ENCODE measurements at places on chromosomes 11 and 22.
A peak's percentile ranks its signal among the peaks of the same experiment; 100 is the strongest.

- no peak overlapping the region for H3K4me3 ChIP-seq
- H3K4me1 ChIP-seq: no peaks in the 10 kb centered on the region
- no peak overlapping the region for H3K27ac ChIP-seq
- H3K27me3 ChIP-seq: peaks cover 13% of the 10 kb centered on the region
Observed at GRCh38 chr11:75024764-75025211, 36.1 kb downstream of the NEU3 start.

DNA sequence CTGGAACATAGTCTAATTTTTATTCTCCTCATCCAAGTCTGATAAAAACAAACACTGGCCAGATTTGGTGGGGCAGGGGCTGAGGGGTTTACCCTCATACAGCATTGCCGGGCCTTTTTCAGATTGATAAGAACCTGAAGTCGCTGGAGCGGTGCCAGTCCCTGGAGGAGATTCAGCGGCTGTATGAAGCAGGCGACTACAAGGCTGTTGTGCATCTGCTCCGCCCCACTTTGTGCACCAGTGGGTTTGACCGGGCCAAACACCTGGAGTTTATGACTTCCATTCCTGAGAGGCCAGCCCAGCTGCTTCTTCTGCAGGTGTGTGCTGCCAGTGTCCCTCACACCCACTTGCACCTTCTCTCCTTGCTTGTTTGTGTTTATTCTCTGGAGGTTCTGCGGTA, 55.8 kb downstream of the CABIN1 start:
- no peaks in the 10 kb centered on the region for H3K4me1 ChIP-seq
- no peak overlapping the region for H3K4me3 ChIP-seq
- no peak for DNase-seq
- no peaks in the 10 kb centered on the region for H3K27me3 ChIP-seq
- H3K27ac ChIP-seq: no peak overlapping the region
- H3K36me3 ChIP-seq: peaks cover 71% of the 10 kb centered on the region

DNA sequence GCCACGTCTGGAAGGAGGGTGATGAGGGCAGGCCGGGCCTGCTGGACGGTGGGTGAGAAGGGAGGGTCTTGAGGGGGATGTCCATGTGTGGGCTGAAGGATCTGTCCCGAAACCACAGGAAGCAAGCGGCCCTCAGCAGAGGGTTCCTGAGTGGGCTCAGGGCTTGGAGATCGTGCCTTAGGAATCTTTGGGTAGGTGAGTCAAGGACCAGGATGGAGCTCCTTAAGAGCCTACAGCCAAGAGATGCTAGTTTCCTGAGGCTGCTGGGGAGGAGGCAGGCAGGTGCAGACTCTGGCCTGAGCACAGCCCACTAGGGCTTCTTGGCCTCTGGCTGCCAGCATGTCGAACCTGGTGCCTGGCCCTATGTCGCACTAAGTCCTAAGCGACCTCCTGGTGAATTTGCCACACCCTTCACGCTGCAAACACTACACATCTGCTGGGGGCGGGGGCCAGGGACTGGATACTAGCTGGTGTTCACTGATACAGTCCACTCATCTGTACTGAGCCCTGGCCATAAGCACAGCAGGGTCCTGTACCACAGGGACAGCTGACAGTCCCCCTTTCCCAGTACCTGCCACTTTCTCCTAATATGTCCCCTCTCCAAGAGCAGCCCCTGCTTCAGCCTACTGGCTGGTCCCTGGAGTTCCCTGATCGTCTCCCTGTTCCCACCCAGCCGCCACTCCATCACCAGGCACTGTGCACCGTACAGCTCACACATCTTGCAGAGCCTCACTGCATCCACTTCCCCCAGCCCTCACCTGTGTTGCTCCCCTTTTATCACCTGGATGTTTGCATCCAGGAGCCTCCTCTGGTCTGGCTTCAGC, 19.5 kb downstream of the GNAZ start:
- H3K4me3 ChIP-seq: no peak overlapping the region
- no peak for DNase-seq
- H3K27me3 ChIP-seq: no peaks in the 10 kb centered on the region
- no peaks in the 10 kb centered on the region for H3K36me3 ChIP-seq

GRCh38 chr22:22748297-22748743, 103.9 kb downstream of the GGTLC2 start:
- H3K36me3 ChIP-seq: peaks cover 2% of the 10 kb centered on the region
- H3K27ac ChIP-seq: no peak overlapping the region
- DNase-seq: peak; percentile 71
- H3K27me3 ChIP-seq: peaks cover 11% of the 10 kb centered on the region
- H3K4me1 ChIP-seq: peaks cover 16% of the 10 kb centered on the region

GRCh38 chr22:27986937-27987336, 67.9 kb upstream of the PITPNB start:
- no peak for DNase-seq
- no peaks in the 10 kb centered on the region for H3K36me3 ChIP-seq
- H3K27ac ChIP-seq: no peak overlapping the region

DNA sequence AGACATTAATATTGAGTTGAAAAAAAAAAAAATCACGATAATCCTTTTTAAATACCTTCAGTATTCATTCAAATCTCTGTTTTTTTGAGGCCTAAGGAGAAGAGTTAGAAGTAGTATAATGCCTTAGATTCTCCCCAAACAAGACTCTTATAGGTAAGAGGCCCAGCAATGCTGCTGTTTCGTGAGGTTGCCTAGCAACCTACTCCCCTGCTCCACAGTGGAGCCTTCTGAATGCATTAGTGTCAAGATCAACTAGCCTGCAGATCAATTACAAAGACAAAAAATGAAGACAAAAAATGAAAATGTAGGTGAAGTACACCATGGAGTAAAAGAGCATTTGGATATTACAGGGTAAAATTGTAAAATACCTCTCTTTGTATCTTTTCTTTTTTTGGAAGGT, 229.8 kb upstream of the LUZP2 start:
- no peaks in the 10 kb centered on the region for H3K36me3 ChIP-seq
- no peak overlapping the region for H3K27ac ChIP-seq
- H3K4me1 ChIP-seq: no peaks in the 10 kb centered on the region
- no peak overlapping the region for H3K4me3 ChIP-seq

DNA sequence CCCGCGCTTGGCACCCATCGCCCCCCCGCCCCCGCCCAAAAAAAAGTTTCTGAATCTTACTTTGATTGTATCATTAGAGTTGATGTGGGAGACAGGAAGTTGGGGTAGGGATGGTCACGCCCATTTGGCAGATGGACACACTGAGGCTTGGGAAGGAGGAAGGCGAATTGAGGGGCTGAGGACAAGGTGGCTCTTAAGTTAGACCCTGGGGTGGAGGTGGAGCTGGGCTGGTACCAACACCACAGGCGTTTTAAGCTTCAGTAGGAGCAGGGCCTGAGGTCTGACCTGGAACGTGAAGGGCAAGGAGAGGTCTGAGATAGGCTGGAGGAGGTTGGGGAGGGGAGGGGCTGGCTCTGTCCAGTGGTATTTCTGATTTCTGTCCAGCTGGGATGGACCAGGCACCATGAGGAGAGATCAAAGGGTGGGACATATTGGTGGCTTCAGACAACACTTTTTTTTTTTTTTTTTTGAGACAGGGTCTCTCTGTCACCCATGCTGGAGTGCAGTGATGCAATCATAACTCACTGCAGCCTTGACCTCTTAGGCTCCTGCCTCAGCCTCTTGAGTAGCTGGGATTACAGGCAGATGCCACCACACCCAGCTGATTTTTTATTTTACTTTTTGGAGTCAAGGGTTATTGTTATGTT, 799 bp upstream of the CDC42BPG start:
- DNase-seq: no peak

DNA sequence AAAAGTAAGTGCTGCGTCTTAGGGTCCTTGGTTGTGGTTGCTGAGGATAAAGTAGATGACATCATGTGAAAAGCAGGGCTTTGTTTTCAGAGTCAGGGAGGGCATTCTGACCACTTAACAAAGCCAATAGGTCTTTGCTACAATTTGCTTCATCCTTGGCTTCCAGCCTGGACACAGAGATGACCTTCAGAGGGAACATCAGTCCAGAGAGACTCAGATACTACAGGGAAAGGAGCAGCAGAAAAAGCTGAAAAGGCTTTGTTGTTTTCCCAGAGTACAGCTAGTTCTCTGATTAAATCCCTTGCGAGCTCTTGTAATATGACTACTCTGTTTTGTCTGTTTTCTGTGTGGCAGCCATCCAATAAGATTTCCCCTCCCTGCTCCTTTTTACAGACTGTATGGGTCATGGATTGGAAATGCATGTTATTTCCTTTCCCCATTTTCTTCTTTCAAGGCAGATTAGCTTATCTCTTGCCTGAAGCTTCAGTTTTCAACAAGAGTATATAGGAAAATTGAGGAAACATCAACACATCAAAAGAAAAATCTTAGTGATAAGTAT, 31.9 kb downstream of the ATG13 start:
- peak; percentile 53 for DNase-seq
- peaks cover 83% of the 10 kb centered on the region for H3K36me3 ChIP-seq
- H3K27me3 ChIP-seq: no peaks in the 10 kb centered on the region
- peaks cover 7% of the 10 kb centered on the region for H3K4me1 ChIP-seq
- H3K27ac ChIP-seq: peak overlapping the region; percentile 75

DNA sequence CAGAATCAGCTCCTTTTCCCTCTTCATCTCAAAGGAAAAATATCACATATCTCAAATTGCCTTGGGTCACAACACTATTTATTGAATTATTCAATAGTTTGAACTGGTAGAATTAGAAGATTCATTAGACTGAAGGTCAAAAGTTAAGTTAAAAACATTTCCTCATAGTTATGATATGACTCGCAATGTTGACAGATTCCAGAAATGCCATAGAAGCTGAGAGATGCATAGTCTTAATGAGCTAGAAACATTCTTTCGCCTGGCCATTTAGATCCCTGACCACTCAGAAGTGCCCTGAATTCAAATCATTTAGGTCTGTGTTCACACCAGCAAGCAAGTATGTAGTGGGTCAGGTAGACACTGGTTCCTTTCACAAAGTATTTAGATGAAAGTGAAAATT, 44.4 kb downstream of the FAT3 start:
- H3K4me3 ChIP-seq: no peak overlapping the region
- DNase-seq: peak; percentile 28
- peak overlapping the region; percentile 69 for H3K27ac ChIP-seq
- peaks cover 28% of the 10 kb centered on the region for H3K4me1 ChIP-seq
- no peaks in the 10 kb centered on the region for H3K36me3 ChIP-seq

GRCh38 chr11:120950880-120951279, 73.0 kb upstream of the TBCEL start:
- peaks cover 6% of the 10 kb centered on the region for H3K4me1 ChIP-seq
- H3K36me3 ChIP-seq: no peaks in the 10 kb centered on the region
- H3K4me3 ChIP-seq: no peak overlapping the region
- H3K27me3 ChIP-seq: peaks cover 46% of the 10 kb centered on the region

- H3K27me3 ChIP-seq: no peaks in the 10 kb centered on the region
- H3K36me3 ChIP-seq: no peaks in the 10 kb centered on the region
- no peak overlapping the region for H3K4me3 ChIP-seq
- no peak for DNase-seq
Observed at GRCh38 chr11:103359216-103359615, 250.0 kb downstream of the DYNC2H1 start.

DNA sequence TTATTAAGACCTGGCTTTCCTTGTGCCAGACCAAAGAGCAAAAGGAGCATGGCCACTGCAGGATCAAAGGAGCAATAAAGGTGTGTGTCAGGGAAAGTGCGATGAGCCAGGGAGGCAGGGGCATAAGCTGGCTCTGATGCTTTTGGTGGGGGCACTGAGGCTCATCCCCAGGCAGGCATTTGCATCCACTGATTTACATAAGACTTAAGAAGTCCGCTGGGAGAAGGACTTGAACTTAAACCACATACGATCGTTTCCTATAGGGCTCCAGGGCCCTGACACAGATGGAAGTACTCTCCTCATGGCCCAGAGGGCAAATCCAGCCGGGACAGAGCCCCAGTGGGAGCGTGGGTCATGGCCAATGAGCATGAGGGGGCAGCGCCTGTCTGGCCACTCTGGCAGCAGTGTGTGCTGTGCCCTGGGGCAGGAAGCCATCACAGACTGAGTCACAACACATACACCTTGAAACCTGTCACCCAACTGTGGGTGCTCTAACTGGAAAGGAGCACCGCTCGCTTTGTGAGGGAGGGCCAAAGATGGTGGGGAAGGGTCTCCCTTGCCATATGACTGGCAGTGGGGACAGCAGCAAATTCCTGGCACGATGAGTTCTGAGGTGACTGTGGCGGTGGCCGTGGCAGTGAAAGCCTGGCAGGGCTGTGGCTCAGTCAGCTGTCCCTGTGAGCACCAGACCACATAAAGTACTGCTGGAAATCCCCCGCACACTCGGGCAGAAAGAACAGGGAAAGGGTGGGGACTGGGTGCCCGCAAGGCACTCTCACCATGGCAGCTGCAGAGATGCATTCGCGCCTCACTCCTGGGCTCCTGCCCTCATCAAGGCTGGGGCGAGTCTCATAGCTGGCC, 79.4 kb upstream of the LMO1 start:
- no peak overlapping the region for H3K27ac ChIP-seq
- H3K4me1 ChIP-seq: peaks cover 15% of the 10 kb centered on the region
- no peaks in the 10 kb centered on the region for H3K36me3 ChIP-seq
- H3K4me3 ChIP-seq: no peak overlapping the region
- DNase-seq: no peak

DNA sequence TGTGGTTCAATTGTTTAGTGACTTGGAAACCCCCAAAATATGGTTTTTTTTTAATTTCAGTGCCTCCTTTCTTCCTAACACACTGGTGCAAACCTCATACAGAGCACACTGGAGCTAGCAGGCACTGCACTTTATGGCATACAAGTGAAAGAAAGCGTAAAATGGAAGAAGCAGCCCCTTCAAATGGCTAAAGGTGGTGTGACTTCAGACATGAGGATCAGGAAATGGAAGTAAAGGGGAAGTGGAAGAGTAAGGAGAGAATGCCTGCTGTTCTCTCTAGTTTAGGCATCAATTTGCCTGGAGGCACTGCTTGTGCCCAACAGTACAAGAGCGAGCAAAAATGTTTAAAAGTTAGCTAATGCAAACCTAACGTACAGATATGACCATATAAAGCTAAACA, 5.7 kb downstream of the RSF1 start:
- H3K27me3 ChIP-seq: no peaks in the 10 kb centered on the region
- no peak for DNase-seq
- no peak overlapping the region for H3K27ac ChIP-seq
- H3K36me3 ChIP-seq: peaks cover 26% of the 10 kb centered on the region
- no peaks in the 10 kb centered on the region for H3K4me1 ChIP-seq
- no peak overlapping the region for H3K4me3 ChIP-seq

- H3K4me1 ChIP-seq: peaks cover 31% of the 10 kb centered on the region
- peak overlapping the region; percentile 91 for H3K27ac ChIP-seq
- no peak for DNase-seq
Observed at GRCh38 chr11:28342716-28343115, 234.5 kb downstream of the METTL15 start.

- no peak for DNase-seq
- peaks cover 61% of the 10 kb centered on the region for H3K27me3 ChIP-seq
- H3K36me3 ChIP-seq: no peaks in the 10 kb centered on the region
- H3K27ac ChIP-seq: no peak overlapping the region
- no peak overlapping the region for H3K4me3 ChIP-seq
Observed at GRCh38 chr22:28230671-28231070, 311.6 kb upstream of the PITPNB start.

GRCh38 chr22:37632174-37633088, 7.0 kb upstream of the SH3BP1 start:
- no peak for DNase-seq
- no peaks in the 10 kb centered on the region for H3K4me1 ChIP-seq
- no peaks in the 10 kb centered on the region for H3K27me3 ChIP-seq
- H3K4me3 ChIP-seq: no peak overlapping the region

GRCh38 chr11:19838994-19839768, 126.5 kb downstream of the NAV2 start:
- DNase-seq: no peak
- peak overlapping the region; percentile 4 for H3K27ac ChIP-seq
- H3K27me3 ChIP-seq: no peaks in the 10 kb centered on the region
- no peak overlapping the region for H3K4me3 ChIP-seq
- H3K4me1 ChIP-seq: no peaks in the 10 kb centered on the region

GRCh38 chr11:61429346-61429690, 457 bp downstream of the CPSF7 start:
- H3K27ac ChIP-seq: peak overlapping the region; percentile 99
- H3K4me3 ChIP-seq: peak overlapping the region; percentile 98
- DNase-seq: peak; percentile 35
- H3K36me3 ChIP-seq: peaks cover 62% of the 10 kb centered on the region
- H3K27me3 ChIP-seq: no peaks in the 10 kb centered on the region
- H3K4me1 ChIP-seq: no peaks in the 10 kb centered on the region
